ENCODE measurements at places on chromosomes 12 and 14.

- DNase-seq: no peak
Observed at GRCh38 chr14:95741038-95741490, 27.1 kb upstream of the TCL1A start.

- DNase-seq: no peak
Observed at GRCh38 chr14:36845356-36846012, 183.8 kb downstream of the PAX9 start.

GRCh38 chr12:76240281-76240680, 107.9 kb downstream of the BBS10 start:
- no peak for DNase-seq

- no peak for DNase-seq
Observed at GRCh38 chr12:89971880-89972279, 263.2 kb upstream of the ATP2B1 start.

DNA sequence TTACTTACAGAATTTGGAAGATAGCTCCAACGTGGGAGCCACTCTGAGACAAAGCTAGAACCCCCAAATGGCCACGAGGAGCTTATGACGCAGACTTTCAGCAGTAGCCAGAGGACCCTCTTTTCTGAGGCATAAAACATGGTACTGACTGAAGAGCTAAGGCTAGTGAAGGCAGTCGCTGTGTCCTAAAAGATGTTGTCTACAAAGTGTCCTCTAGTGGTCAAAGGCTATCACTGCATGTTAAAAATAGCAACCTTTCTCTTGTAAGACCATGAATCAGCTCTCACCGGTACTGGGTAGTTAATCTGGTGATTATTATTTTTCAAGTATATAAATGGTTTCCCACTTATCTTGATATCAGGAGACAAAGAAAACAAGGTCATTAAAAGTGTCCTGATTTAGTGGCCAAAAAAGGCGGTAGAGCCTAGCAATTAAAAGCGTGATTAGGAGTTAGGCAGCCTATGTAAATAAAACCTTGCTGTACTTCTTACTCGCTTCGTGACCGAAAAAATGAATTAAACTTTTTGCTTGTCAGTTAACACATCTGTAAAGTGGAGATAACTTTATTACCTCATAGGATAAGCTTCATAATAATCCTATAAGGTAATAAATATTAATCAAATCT, 47.0 kb upstream of the LGR5 start:
- DNase-seq: no peak

DNA sequence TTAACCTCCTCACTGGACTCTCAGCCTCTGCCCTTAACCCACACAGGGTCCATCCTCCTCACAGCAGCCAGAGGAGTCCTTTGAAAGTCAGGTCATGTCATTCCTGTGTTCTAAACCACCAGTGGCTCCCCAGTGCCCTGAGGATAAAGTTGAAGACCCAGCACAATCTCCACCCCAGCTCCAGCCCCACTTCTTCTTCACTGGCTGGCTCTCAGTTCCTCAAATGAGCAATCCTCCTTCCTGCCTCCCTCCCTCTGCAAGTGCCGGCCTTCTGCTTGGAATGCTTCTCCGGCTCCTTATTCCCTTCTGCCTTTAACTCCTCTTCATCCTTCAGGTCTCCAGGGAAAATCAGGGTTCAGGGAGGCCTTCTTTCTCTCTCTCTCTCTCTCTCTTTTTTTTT, 32.0 kb upstream of the SPPL3 start:
- no peak for DNase-seq

- no peak for DNase-seq
Observed at GRCh38 chr14:103713304-103714062, 1.8 kb downstream of the XRCC3 start.

GRCh38 chr14:35989736-35990135, 163.6 kb downstream of the BRMS1L start:
- DNase-seq: no peak

GRCh38 chr12:29608581-29608980, 111.1 kb upstream of the OVCH1 start:
- DNase-seq: no peak

DNA sequence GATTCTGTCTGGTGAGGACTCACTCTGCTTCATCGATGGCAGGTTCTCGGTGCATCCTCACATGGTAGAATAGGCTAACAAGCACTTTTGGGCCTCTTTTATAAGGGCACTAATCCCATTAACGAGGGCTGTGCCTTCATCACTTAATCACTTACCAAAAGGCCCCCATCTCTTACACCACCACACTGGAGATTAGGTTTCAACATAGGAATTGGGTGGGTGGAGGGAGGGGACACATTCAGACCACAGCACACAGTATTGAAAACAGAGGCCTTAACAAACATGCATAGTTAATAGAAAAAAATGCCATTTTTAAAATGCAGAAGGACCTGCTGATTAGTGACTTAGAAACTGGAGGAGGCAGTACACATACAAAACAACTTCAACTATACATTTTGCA, 61.6 kb downstream of the SPPL3 start:
- DNase-seq: no peak

GRCh38 chr12:132321321-132322118, 7.9 kb downstream of the GALNT9 start:
- no peak for DNase-seq
